ENCODE measurements at places on chromosomes 12 and 14.

DNA sequence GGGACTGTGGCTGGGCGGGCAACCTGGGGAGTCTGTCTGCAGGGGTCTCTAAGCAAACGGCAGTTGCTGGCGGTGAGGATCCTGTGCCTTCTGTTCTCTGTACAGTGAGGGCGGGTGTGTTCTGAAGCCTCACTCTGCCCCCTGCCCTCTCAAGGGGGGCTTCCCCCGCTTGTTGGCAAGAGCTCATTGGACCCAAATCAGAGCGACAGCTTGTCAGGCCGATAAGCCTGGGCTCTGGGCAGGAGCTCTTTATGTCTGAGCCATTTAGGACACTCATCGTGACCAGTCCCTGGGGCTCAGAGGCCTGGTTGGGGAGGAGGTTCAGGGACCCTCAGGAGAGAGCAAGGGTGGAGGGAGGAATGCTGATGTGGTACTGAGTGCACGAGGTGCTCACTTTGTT lies 136.0 kb downstream of the TSPAN9 start:
- no peak for DNase-seq

DNA sequence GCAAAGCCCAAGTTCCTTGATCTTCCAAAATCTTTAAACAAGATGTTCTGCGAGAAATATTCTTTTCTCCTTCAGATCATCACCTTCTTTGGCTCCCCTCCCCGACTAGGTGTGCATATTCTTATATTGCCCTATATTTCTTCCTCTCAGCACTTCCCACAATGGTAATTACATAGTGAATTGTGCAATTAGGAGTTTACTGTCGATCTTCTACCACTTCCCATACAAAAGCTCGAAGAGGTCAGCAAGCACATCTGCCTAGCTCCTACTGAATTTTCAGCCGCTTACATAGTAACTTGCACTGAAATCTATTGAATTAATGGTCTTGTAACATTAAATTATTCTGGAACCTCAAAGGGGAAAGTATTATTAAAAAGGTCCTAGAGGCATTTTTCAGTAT lies 16.7 kb downstream of the OSBPL8 start:
- DNase-seq, result no peak

- no peak for DNase-seq
These were observed 57.0 kb downstream of the MON2 start for GRCh38 chr12:62523619-62524018.

GRCh38 chr14:73424453-73424852 lies 33.9 kb downstream of the NUMB start:
- DNase-seq, result no peak

- DNase-seq, result no peak
These were observed 2.7 kb downstream of the KHNYN start for GRCh38 chr14:24432259-24433131.

GRCh38 chr12:45402288-45402687 lies 186.4 kb downstream of the ANO6 start:
- no peak for DNase-seq

GRCh38 chr14:53226553-53226952 lies 73.4 kb upstream of the DDHD1 start:
- DNase-seq, result no peak

- no peak for DNase-seq
These were observed 4.0 kb downstream of the MYH7 start for GRCh38 chr14:23431486-23431885.

DNA sequence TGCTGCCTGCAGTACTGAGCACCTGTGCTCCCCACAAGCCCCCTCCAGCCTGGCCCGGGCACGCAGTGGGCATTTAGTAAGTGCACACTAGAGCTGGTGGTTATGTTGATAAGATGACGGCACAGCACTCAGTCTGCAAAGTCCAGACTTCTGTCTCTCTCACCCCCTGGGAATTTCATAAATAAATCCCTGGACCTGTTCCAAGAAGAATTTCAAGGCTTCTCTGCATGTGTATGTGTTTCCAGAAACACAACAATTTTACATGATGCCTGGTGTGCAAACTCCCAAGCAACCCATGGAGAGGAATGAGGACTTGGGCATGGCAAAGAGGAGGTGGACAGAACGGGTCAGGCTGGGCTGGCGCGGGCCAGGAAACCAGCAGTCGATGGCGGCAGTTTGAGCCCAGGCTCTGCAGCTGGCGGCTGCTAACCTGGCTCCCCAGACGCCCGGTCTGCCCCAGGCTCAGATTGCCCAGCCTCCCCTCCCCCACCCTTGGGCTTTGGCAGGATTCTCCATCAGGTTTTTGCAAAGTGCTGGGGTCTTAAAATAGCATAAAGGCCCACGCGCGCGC lies 10.4 kb upstream of the ACVR1B start:
- DNase-seq, result no peak

DNA sequence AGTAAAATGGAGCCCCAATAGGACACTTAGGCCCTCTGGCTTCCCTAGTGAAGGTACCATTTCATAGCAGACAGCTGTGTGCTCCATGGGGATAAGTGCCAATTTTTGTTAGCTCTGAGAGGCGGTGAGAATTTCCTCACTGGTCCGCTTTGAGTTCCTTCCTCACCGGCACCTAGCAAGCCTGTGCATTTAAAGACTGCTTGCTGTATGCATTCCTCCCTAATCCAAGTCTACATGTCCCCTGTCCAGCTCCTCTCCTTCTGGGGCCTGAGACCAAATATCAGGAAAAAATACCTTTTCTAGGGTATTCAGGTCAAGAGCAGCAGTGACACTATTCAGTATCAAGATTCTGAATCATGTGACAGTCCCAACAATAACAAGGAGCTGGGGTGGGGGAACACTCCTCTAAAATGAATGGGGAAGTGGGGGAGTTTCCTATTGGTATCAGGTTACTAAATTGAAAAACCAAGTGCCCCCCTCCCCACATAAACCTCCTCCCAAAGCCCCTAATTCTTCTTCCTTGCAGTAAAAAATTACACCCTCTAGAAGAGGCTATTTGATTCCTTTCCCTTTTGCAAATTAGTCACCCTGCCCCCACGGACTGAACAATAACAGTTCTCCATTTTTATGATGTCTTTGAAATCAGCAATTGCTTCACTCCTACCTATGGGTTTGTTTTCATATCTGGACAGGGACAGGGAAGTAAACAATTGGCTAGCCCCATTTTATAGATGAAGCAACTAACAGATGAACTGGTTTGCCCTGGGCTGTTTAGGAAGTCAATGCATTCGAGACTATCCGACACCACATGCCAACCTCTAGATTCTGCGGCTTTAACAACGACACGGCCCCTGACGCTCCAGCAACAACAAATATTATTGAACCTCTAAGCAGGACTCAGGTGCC lies 28.9 kb downstream of the BCL11B start:
- DNase-seq, result no peak

- DNase-seq, result no peak
These were observed 30.3 kb upstream of the KLRF1 start for GRCh38 chr12:9796971-9797370.

- DNase-seq, result peak; percentile 57
These were observed 35.7 kb upstream of the TMEM263 start for GRCh38 chr12:106919910-106920544.

DNA sequence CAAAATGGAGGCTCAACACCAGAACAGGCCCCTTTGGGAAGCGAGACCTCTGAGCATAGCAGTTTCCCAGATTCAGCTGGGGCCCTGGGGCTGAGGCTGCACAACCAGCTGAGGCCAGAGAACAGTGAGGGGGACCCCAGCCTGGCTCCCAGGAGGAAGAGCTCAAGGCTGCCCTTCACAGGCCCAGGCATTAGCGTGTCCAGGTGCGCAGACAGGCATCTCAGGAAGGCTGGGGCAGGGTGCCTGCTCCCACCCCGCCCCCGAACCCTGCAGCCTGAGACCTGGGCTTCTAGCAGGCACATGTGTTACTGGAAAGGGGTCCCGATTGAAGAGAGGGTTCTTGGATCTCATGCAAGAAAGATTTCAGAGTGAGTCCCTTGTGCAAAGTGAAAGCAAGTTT lies 27.2 kb downstream of the CALM1 start:
- DNase-seq, result no peak

DNA sequence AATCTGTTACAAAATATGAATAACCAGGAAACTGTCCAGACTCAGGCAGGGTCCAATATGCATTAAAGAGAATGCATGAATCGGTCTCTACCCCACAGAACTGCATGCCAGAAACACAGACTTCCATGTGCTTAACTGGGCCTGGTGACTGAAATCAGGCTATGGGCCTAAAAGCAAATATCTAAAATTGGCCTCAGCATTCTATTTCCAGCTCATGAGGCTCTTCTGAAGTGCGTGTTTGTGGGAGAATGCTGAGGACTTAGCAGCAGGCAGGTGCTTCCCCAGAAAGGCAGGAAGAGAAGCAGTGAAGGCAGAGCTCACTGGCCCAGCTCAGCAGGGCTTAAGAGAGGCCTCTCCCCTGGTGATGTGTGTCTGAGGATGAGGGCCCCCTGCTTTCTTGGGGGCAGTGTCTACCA lies 48.5 kb downstream of the ADGRD1 start:
- DNase-seq, result no peak

DNA sequence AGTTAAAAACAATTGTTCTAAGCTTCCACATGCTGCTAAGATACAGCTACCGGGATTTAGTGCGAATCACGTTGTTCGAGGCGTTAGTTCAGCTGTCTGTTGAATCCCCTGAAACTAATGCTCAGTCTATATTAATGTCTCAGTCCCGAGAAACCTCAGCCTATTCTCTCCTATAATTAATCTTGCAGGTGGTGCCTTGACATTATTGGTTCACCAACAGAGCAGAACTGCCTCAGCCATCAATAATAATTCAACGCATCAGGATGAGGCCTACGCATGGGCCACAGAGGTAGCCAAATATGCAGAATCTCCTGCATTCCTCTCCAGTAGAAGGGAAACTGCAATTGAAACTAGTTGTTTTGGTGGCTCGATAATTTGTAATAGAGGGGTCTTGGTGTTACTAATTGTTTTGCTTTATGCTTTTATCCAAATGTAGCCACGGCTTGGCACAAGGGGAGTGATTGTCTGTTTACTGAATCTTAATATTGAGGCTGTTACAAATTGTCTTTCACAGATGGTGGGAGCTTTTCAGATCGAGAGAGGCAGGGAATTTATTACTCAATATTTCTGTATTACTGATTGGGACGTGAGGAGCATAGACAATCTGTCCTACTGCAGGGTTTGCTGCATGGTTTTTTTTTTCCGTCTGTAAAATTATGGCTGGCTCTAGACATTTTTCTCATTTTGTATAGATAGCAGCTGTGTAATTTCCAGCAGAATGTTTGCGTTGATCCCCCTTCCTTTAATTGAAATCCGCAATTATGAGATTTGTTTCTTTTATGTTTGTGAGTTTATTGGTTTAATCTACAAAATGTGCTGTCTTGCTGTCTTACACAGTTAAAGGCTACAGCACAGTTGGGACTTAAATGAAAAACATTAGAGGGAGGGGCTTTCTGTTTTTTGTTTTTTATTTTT lies 1036.5 kb upstream of the NOVA1 start:
- no peak for DNase-seq

- no peak for DNase-seq
These were observed 697 bp downstream of the ATP6V0A2 start for GRCh38 chr12:123712780-123713319.

- no peak for DNase-seq
These were observed 1946.7 kb upstream of the FLRT2 start for GRCh38 chr14:83583201-83583600.

- DNase-seq, result no peak
These were observed 232.5 kb downstream of the BTG1 start for GRCh38 chr12:91913124-91913523.

DNA sequence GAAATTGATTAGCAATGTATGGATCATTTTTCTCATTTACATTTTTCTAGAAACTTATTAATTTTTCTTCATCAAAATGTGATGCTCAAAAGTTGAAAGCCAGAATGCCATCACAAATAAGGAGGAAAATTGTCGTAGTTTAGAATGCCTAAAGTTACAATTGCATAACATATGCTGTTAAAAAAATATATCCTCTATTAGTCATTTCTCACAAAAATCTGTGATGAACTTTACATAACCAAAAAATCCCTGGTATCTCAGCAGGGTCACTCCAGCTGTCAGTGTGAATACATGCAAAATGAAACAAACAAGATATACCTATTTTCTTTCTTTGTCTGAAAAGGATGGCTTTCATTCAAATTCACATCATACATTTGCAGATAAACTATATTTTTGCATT lies 358.9 kb downstream of the PAWR start:
- no peak for DNase-seq

- DNase-seq, result peak; percentile 31
These were observed 44.0 kb downstream of the ARMH4 start for GRCh38 chr14:58107947-58108552.

GRCh38 chr12:49527361-49528130 lies 11.3 kb upstream of the KCNH3 start:
- DNase-seq, result no peak

DNA sequence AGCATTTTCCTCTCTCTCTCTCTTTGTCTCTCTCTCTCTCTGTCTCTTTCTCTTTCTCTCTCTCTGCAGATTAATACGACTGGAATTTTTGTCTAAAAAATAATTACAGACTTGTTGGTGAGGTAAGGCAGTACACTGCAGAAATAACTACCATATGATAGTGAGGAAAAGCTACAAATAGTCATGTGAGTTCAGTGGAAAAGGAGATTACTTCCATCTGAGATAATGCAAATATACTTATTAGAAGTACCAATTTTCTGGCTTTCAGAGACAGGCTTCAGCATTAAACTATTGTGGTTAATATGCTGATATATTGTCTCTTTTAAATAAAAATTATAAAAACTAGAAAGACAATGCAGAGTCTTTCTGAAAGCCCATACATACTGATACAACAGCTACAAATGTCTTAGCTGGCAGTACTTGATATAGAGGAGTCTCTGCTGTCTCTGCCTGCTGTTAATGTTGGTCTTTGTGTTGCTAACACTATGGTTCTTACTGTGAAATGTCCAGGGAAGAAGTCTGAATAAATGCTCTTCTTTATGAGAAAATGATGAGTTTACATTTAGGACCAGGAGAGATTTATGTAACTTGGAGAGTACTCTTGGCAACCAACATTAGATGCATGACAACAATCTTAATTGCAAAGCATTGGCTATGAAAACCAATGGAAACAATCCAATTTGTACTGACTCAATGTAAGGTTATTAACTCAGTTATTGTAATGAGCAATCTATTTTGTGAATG lies 167.0 kb downstream of the LRFN5 start:
- no peak for DNase-seq

- no peak for DNase-seq
These were observed 51.8 kb downstream of the ISCA2 start for GRCh38 chr14:74545386-74545785.

- DNase-seq, result no peak
These were observed 258.9 kb downstream of the SUDS3 start for GRCh38 chr12:118635276-118635675.

- DNase-seq, result no peak
These were observed 23.7 kb downstream of the ANKRD9 start for GRCh38 chr14:102485693-102486512.

DNA sequence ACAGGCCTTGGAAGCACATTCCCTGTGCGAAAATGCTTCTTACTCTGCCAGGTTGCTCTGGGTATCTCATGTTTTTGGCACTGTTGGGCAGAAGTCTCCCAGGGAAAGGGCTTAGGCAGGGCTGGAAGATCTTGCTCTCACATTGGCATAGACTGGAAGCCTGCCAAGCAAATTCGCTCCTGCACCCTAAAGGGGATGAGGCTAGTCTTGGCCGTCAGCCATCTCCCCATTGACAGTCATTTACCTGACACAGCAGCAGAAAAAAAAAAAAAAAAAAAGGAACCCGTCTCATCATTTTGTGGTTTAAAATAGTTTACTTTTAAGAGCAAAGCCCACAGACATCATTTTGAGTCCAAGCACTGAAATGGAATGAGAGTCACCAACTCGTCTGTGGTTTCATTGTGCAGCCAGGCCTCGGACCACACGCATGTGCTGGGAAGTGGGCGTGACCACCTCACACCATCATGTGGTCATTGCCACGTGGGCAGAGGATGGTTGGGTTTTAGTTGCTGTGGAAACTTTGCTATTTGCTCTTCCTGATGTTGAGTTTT lies 84.8 kb downstream of the NRXN3 start:
- DNase-seq, result no peak

GRCh38 chr12:10562306-10562933 lies 51.0 kb downstream of the MAGOHB start:
- peak; percentile 12 for DNase-seq

Data from K562 (cell line).